GM12892 (cell line): ENCODE measurements at places on chromosomes 1 and 21.

DNA sequence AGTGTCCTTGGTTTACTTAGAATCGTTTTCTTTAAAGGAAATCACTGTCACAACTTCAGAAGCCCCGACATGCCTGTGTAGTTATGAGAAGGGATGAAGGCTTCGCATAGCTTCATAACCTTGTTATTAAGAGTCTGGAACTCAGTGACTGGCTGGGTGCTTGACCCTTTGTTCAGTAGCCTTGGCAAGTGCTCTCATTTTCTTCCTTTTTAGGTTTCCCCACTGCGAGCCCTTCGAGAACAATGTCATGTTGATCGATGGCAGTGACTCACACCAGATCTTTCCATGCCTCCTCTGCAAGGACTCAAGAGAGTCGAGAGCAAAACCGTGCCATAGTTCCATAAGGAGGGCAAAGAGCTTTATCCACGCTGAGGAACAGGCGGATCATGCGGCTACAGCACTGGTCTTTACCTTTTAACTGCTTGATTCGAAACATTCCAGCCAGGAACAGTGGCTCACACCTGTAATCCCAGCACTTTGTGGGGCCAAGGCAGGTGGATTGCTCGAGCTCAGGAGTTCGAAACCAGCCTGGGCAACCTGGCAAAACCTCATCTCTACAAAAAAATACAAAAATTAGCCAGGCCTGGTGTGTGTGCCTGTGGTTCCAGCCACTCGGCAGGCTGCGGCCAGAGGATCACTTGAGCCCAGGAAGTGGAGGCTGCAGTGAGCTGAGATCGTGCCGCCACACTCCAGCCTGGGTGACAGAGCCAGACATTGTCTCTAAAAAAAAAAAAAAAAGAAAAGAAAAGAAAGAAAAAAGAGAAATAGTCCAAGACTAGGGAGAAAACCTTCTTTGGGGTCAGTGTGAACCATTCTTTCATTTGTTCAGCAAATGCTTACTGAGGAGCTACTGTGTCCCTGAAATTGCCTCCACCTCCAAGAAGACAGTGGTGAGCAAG is 95.4 kb upstream of the ERRFI1 start:
- no peak for DNase-seq

DNA sequence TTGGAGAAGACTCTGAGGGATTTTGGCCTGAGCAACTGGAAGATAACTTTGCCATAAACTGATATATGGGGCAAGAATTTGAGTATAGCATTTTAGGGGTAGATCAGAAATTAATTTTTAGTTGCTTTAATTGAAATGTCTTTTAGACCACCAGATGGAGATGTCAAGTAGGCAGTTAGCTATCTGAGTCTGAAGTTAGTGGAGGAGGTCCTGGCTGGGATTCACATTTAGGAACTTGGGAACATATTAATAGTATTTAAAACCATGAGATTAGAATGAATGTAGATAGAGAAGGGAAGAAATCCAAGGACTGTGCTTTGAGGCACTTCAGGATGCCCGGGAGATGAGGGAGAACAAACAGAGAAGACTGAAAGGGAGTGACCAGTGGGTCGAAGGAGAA is 32.6 kb downstream of the SLC44A3 start:
- no peak for DNase-seq

DNA sequence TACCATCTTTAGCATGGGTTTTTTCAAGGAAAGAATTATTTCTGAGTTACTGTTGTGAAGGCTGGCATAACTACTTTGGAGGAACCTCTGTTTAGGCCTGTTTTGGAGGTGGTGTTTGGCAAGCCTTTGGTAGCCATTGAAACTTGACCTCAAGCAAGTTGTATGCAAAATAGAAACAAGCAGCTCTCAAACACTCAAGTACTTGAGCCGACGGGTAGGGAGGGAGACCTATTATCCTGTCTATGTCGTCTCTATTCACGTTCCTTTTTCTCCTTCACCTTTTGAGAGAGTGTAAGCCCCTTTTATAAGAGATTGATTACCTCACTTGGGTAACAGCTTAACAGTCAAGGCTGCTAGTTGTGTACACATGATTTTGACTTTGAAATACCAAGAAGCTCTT is 878.3 kb upstream of the CXADR start:
- no peak for DNase-seq

GRCh38 chr1:172946814-172947507 is 103.8 kb downstream of the TNFSF18 start:
- no peak for DNase-seq

DNA sequence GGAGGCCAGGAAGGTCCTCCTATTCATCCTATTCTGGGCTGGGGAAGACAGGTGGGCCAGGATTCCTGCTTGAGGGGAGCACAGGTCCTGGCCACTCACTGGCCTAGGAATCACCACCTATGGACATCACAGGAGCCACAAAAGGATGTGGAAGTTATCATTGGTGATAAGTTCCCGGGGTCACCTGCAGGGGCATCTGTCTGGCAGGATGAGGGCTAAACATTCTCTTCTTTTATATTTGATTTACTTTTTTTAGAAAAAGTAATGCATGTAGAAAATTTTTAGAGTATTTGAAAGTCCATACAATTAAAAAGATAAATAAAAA is 33.2 kb upstream of the KIAA0040 start:
- no peak for DNase-seq

- no peak for DNase-seq
Measured at GRCh38 chr1:155125511-155125945, 2.1 kb upstream of the EFNA1 start.

GRCh38 chr1:39485046-39485803 is 6.2 kb upstream of the BMP8A start:
- DNase-seq: no peak

GRCh38 chr1:43856188-43856587 is 77.4 kb upstream of the ARTN start:
- DNase-seq: no peak

GRCh38 chr1:37999430-38000232 is 5.7 kb downstream of the FHL3 start:
- no peak for DNase-seq

DNA sequence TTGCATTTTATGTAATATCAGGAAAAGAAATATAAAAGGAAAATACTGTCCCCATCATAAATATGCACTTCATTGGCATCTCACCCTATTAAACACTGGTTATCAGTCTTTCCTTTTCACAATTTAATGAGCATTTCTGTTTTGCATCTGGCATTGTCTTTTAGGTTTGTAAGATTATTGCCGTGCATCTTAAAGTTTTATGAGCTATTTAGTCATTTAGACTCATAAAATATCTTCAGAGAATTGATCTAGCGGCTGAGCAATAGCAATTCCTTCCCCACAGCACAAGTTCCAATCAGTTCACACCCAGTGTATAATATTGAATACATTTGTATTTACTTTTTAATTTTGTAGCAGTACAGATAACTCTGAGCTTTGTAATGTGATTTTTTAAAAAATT is 112.3 kb upstream of the C1orf105 start:
- DNase-seq: no peak

DNA sequence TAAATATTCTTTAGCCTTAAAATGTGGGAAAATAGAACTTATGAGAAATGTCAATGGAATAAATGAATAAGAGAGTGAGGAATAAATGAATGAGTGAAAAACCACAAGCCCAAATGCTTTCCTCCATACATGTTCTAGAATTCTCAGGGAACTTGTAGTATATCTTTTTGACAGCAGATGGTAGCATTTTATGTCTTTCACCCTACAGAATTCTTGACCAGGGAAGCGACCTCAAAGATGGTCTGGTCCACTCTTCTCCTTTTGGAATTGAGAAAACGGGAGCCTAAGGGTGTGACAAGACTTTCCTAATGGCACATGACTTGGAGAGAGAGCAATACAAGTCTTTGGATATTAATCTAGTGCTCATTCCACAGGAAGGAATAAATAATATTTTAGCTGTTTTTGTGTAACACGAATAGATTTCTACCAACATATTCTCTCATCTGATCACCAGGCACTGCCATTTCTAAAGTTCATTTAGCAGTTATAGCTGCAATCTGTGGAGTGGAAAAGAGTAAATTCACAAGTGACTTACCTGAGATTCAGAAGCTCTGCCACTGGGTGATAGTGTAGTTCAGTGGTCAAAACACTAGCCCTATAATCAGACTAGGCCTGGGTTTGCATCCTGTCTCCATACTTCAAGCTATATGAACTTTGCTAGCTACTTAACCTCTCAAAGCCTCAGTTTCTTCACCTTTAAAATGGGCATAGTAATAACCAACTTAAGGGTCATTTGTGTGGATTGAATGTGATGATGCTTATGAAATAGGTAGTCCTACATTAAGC is 15.0 kb upstream of the F5 start:
- DNase-seq: no peak

GRCh38 chr1:43691871-43692815 is 15.2 kb upstream of the ST3GAL3 start:
- no peak for DNase-seq

GRCh38 chr21:22743085-22743484 is 1744.9 kb downstream of the NCAM2 start:
- DNase-seq: no peak

GRCh38 chr1:8625981-8626898 is 191.2 kb downstream of the RERE start:
- no peak for DNase-seq

GRCh38 chr1:61353797-61354406 is 271.5 kb downstream of the NFIA start:
- no peak for DNase-seq

- DNase-seq: no peak
Measured at GRCh38 chr1:172108161-172108893, 267.0 kb downstream of the DNM3 start.

GRCh38 chr1:107105914-107106313 is 34.9 kb upstream of the NTNG1 start:
- no peak for DNase-seq

DNA sequence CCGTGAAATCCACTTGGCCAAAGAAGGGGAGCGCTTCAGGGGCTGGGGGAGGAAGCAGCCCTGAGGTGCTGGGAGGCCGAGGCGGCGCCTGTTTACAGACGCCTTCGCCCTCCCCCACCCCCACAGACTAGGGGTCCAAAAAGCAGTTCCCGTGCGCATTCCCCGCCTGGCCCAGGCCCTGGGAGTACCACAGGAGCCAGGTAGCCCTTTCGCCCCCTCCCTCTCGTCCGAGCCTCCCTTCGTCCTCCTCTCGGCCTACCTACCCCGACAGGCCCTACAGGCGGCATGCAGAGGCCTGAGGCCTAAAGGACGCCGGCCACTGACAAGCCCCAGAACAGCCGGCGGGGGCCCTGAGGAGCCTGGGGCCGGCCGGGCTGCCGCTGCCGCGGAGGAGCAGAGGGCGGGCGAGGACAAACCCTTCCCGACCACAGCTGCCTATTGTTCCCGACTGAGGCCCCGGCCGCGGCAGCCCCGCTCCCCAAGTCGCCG is 522 bp downstream of the RC3H1 start:
- peak; percentile 18 for DNase-seq

DNA sequence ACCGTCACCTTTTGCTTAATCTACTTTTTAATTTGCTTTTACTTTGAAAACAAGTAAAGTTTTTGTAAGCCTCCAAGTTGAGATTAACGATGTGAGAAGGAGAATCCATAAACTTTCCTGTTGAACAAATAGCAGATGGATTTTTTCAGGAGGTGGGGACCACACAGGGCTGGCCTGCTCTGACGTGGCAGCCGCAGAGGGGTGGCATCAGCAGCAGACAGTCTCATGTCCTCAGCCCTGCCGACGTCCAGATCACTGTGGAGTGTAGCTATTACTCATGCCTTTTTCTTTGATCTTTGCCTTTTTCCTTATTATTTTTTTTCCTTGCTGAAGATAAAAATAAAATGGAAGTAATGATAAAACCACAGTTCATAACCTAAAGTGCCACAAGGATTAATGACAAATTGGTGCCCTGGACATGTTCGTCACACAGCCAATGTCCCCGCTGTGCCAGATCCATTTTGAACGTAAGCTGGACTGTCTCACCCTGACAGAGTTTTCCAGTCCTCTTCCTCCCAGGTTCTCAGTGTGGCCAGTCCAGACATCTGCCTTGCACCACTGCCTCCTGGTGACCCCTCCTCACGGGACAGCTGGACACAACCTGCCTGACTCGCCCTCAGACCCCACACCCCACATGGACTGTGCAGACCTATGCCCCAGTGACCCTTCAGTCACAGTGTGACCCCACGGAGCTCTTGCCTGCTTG is 15.4 kb upstream of the ZBTB21 start:
- no peak for DNase-seq

DNA sequence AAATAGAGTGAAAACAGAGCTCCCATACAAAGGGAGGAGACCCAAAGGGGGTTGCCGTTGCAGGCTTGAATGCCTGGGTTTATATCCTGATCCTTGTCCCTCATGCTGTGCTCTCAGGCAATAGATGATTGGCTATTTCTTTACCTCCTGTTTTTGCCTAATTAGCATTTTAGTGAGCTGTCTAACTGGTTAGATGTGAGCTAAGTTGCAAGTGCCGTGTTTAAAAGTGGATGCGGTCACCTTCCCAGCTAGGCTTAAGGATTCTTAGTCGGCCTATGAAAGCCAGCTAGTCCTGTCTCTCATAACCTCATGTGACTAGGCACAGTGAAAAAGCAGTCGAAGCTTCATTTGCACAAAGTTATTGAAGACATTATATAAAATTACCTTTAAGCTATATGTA is 356.7 kb upstream of the TMPRSS15 start:
- no peak for DNase-seq

DNA sequence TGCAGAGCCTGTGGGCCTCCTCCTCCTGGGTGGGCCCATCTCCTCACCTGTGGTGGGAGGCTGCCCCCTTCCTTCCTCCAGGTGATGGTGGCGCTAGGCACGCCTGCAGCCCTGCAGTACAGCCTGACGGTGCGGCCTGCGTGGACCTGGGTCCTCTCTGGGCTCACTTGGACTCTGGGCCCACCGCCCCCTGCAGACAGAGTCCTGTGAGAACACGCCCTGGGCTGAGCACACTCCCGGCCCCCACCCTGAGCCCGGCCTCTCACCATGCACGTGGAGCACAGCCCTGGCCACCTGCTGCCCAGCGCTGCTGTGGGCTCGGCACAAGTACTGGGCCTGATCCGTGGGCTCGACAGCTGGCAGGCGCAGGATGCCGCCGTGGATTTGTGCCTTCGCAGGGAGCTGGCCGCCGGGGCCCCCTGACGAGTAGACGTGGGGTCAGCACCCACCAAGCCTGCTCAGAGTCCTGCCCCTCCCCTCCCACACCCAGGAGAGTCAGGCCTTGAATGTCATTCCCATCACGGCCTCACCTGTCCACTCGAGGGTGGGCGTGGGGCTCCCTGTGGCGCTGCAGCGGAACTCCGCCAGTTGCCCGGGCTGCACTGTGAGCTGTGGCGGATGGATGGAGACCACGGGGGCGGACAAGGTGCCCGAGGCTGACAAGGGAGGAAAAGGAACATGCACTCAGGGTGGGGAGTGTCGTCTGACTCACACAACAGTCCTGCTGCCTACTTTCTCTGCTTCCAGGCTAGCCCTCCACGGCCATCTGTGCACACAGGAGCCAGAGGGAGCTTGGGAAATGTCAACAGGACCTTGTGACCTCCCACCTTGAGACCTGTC is 43.4 kb downstream of the LDLRAD2 start:
- DNase-seq: no peak

- no peak for DNase-seq
Measured at GRCh38 chr1:234848972-234849649, 239.1 kb upstream of the IRF2BP2 start.

GRCh38 chr1:243946946-243947345 is 96.9 kb upstream of the AKT3 start:
- peak; percentile 16 for DNase-seq
